ENCODE measurements at places on chromosomes 7 and 10.

- no peak for DNase-seq
Measured at GRCh38 chr7:98622926-98623325, 5.8 kb downstream of the NPTX2 start.

DNA sequence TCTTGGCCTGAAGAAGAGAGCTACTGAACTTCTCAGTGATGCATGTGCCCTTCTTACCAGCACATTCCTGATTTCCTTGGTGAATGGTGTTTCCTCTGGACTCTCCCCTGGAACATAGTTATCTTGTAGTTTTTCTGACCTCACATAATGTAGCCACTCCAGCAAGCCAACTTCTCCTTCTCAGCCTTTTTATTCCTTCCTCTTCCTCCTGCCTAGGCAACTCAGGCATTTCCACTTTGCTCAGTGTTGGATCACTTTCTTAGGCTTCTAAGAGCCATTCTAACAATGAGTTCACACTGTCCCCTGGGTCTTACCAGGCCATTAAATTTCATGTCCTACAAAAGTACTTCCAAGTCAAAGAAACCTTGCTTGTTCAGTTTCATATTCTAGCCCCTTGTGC is 3.6 kb upstream of the PTTG1IP2 start:
- DNase-seq = no peak

GRCh38 chr7:1313613-1314012 is 80.9 kb downstream of the UNCX start:
- DNase-seq = no peak

DNA sequence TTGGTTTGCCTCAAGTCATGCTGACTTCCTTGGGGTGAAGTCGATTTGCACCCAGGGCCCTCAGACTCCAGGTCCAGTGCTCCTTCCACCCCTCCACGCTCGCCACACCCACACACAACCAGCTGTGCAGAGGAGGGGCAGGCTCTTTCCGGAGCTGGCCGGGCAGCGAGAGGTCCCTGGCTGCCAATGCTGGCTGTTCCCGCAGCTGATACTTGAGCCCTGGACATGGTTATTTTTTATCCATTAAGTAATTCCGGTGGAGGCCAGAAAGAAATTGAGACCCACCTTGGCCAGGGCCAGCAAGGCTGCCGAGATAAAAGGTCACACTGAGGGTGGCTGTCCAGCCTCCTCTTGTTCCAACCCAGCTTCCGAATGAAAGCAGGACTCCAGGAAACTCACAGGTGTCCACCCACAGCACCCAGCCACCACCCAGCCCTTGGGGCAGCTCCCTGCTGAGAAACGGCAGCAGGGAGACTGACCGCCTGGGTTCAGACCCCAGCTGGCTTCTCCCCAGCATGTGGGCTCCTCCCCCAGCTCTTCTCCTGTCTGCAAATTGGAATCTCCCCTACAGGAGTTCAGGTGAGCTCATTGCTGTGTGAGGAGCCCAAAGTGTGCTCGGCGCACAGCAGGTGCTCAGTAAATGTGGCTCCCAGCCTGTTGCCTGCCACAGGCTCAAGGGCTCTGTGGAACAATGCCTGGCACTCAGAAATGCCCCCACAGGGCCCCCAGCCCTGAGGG is 77.8 kb downstream of the PDGFA start:
- no peak for DNase-seq

DNA sequence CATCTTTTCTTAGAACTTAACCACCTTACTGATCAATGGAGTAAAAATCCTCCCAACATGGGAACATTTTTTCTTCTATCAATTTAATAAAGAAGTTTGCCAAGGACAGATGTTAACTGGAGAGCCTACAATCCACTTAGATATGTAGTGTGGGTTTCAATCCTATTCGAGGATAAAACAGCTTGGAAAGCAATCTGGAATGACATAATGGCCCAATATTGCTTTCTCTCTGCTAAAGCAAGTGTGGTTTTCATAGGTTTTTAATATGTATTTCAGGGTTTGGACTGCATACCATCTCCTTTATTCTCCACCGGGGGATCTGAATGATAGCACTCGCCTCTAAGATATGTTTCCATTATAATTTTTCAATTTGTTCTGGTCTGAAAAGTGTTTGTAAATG is 149.7 kb downstream of the PRPF18 start:
- no peak for DNase-seq

GRCh38 chr7:69020536-69020935 is 577.7 kb upstream of the AUTS2 start:
- DNase-seq = no peak

DNA sequence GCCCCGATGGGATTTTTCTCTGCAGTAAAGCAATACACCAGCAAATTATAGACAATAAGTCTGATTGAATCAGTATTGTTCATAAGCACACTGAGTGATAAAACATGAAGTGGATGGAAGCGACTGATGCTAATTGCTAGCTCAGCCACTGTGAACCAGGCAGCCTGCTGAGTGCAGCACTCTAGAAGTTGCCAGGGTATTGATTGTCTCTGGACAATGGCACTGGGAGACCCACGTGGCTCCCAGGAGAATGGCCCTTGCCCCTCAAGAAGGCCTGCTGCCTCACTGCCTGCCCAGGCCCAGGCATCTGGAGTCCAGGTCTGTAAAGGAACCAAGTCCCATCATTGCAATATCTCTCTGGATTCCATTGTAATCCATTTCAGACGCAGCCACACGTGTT is 80.4 kb upstream of the TCERG1L start:
- DNase-seq = no peak

GRCh38 chr10:119713744-119714483 is 11.9 kb upstream of the INPP5F start:
- DNase-seq = no peak

DNA sequence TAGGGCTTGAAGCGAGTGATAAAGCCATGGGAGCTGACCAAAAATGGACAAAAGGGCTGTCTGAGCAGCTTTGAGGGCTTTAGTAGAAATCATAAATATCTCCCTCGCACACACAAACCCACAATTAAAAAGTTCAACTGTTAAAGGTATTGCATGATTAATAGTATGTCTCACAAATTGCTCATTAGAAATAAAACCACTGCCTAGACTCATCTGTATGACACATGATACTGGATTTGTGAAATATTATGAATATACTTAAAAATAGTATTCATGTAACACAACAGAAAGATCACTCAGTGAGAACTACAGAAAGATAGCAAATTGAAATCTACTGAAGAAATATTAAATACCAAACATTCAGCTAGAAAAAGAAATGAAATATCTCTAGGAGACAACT is 11.9 kb upstream of the PTPN12 start:
- no peak for DNase-seq

- DNase-seq = no peak
Measured at GRCh38 chr7:39465055-39465929, 100.9 kb upstream of the YAE1 start.

GRCh38 chr10:132316133-132316532 is 8.4 kb upstream of the STK32C start:
- DNase-seq = no peak
